ENCODE measurements at places on chromosomes 5 and 9.

DNA sequence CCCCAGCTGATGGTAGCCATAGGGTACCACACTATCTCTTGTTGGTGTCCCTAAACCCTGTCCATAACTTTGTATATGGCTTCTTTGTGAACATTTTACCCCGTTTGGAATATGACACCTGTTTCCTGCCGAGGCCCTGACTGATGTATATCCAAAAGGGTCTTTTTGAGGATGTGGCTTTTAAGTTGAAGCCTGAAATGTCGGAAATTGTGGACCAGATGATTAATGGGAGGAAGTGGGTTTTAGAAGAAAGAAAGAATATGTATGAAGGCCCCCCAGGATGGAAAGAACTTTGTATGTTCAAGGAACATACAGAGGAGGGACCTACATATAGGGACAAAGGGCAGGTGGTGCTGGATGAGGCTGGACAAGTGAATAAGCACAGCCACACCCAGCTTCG is 16.7 kb upstream of the TNFSF8 start:
- DNase-seq = no peak

DNA sequence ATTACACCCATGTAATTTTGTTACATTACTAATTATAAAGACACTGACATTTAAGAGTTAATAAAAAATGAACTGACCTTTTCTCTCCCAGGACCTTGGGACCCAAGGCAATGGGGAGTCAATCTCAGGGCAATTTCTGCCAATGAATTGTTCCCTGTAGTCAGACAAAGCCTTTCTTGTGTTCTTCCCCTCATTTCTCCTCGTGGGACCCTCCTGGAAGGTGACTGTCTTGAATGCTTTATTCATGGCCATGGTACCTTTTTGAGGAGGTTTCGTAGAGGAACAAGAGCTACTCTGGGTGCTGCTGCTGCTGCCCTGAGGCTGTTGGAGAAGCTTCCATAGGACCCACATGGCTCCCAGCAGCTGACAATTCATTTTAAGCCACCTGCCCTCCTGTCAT is 190.3 kb downstream of the SNX18 start:
- no peak for DNase-seq

DNA sequence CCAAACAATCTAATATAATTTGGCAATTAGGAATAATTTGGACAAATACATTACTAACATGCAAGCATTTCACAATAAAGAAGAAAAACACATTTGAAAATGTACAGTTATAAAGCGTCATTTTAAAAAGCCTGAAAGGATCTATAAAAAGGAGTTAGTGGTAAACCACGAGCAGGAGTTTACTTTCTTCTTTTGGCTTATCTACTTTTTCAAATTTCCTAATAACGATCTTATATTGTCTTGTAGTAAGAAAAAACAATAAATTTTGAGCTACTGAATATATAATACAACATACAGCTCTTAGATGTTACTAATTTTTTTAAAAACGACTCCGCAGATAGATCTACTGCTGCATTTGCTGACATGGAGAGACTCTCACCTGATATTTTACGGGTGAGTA is 79.9 kb downstream of the SMIM23 start:
- no peak for DNase-seq

DNA sequence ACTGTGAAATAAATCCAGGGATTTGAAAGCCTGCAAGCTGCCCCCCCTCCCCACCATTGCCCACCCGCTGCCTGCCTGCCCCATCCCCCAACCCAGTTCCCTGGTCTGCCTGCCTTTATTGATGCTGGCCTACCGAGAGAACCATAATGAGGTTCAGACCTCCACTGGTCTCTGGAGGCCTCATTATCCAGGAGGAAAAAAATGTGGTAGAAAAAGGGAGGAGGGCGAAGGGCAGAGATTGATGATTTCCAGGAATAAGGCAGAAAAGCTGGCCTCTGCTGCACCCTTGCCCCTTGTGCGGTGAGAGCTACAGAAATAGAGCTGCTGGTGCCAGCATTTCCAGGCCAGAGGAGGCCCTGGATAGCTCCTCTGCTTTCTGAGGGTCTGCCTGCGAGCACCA is 216.1 kb downstream of the PAPPA start:
- no peak for DNase-seq

DNA sequence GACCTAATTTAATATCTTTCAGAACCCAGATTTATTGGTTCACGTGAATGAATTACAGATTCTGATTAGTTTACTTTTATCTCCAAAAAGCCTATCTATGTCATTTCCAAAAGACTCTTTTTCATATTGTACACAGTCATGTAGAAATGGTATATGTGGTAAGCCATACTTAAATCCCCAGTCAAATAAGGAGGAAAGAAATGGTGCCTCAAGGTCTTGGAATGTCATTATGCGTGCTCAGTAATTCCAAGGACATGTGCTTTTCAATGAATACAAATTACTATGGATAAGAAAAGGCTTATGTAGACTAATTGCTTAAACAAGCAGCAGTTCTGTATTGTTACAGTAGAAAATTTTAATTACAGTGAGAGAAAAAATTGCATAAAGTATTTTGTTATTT is 64.1 kb upstream of the TYRP1 start:
- no peak for DNase-seq

- no peak for DNase-seq
Observed at GRCh38 chr9:38019731-38020130, 49.3 kb downstream of the SHB start.
